ENCODE measurements at places on chromosomes 1 and 21. TPM values are rescaled to one million over a fixed set of nuclear protein-coding genes. Genes with fewer than 3 reads are reported as not detected.

- H3K4me1 ChIP-seq = peaks cover 3% of the 10 kb centered on the region
- H3K36me3 ChIP-seq = no peaks in the 10 kb centered on the region
- peak; percentile 77 for DNase-seq
Observed at GRCh38 chr1:23544444-23545389, 13.7 kb upstream of the E2F2 start.

- no peak overlapping the region for H3K27ac ChIP-seq
- H3K36me3 ChIP-seq = no peaks in the 10 kb centered on the region
- no peak overlapping the region for H3K4me3 ChIP-seq
- no peak for DNase-seq
- no peaks in the 10 kb centered on the region for H3K4me1 ChIP-seq
- no peaks in the 10 kb centered on the region for H3K27me3 ChIP-seq
Observed at GRCh38 chr1:102588536-102588935, 519.8 kb downstream of the COL11A1 start.

- H3K36me3 ChIP-seq = no peaks in the 10 kb centered on the region
- DNase-seq = no peak
- no peak overlapping the region for H3K27ac ChIP-seq
- no peaks in the 10 kb centered on the region for H3K27me3 ChIP-seq
Observed at GRCh38 chr1:14238472-14239307, 359.8 kb upstream of the KAZN start.

DNA sequence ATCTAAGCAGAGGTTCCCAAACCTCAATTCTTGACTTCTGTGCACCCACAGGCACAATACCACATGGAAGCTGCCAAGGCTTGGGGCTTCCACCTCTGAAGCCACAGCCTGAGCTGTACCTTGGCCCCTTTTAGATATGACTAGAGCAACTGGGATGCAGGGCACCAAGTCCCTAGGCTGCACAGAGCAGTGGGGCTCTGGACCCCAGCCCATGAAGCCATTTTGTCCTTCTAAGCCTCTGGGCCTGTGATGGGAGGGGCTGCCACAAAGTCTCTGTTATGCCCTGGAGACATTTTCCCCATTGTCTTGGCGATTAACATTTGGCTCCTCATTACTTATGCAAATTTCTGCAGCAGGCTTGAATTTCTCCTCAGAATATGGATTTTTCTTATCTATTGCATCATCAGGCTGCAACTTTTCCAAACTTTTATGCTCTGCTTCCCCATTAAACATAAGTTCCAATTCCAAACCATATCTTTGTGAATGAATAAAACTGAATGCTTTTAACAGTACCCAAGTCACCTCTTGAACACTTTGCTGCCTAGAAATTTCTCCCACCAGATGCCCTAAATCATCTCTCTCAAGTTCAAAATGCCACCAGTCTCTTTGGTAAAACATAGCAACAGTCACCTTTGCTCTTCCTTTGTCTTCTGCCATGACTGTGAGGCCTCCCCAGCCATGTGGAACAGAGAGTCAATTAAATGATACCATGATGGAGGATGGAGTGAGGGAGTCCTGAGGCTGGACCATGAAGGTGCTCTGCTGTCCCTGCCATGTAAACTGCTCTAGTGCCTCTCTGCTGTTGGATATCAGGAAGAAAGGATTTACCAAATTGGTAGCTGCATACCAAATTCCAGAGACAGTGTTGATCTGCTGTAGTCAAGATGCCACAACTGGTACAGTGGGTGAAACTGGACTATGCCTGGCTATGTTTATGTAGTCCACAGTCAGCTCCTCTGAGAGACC, 37.6 kb downstream of the RUNX3 start:
- no peak overlapping the region for H3K4me3 ChIP-seq
- H3K36me3 ChIP-seq = no peaks in the 10 kb centered on the region
- H3K4me1 ChIP-seq = peaks cover 8% of the 10 kb centered on the region
- no peaks in the 10 kb centered on the region for H3K27me3 ChIP-seq

DNA sequence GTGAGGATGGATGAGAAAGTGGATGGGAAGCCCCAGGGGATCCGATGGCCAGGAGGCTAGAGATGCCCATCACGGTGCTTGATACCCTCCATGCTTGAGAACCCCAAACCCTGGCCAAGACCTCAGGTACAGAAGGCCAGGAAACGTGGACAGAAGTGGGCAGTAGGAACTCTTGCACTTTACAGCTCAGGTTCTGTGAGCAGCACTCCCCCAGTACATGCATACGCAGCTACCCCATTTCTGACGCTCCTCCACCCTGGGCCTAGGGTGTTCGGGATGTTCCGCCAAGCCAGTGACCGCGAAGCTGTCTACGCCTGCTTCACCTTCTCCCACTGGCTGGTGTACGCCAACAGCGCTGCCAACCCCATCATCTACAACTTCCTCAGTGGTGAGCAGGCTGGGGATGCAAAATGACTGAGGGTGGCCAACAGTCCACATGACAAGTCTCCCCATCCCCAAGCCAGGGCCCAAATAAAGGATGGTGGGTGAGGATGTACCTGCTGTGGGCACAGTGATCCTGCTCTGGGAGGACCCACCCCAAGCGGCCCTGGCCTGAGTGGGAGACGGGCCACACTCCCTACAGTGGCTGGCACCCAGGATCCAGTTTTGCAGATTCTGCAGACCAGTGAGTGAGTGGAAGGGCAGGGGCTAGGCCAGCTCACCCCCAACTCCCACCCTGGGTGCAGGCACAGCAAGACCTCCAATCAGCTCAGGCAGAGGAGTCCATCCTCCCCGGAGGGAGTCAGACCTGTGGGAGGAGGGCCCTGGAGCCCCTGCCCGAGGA, 7.4 kb downstream of the HCRTR1 start:
- H3K4me1 ChIP-seq = no peaks in the 10 kb centered on the region
- H3K36me3 ChIP-seq = peaks cover 8% of the 10 kb centered on the region
- no peak for DNase-seq
- no peak overlapping the region for H3K4me3 ChIP-seq
- no peaks in the 10 kb centered on the region for H3K27me3 ChIP-seq

GRCh38 chr1:8987881-8988617, 38.2 kb downstream of the SLC2A7 start:
- H3K4me1 ChIP-seq = no peaks in the 10 kb centered on the region
- DNase-seq = peak; percentile 63
- no peak overlapping the region for H3K4me3 ChIP-seq
- no peak overlapping the region for H3K27ac ChIP-seq

DNA sequence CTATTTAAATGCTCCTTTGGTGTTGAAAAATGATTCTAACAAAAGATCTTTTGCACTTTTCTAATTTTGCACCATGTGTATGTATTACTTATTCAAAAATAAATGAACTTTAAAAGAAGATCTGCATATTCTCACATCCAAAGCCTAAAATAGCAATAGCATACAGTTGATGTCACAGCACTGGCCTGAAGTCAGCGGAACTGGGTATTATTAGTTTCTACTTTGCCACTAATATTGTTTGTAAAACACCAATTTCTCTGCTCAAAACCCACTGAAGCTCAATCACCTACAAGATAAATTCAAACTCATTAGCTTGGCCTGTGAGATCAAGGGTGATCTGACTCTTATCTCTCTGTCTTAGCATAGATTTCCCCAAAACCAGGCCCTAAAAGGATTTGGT, 34.5 kb upstream of the BCAR3 start:
- no peaks in the 10 kb centered on the region for H3K27me3 ChIP-seq
- no peaks in the 10 kb centered on the region for H3K4me1 ChIP-seq
- no peak overlapping the region for H3K4me3 ChIP-seq
- H3K36me3 ChIP-seq = no peaks in the 10 kb centered on the region

- no peaks in the 10 kb centered on the region for H3K27me3 ChIP-seq
- H3K27ac ChIP-seq = no peak overlapping the region
- no peak overlapping the region for H3K4me3 ChIP-seq
- no peaks in the 10 kb centered on the region for H3K4me1 ChIP-seq
Observed at GRCh38 chr1:41319106-41319755, 42.0 kb upstream of the FOXO6 start.

DNA sequence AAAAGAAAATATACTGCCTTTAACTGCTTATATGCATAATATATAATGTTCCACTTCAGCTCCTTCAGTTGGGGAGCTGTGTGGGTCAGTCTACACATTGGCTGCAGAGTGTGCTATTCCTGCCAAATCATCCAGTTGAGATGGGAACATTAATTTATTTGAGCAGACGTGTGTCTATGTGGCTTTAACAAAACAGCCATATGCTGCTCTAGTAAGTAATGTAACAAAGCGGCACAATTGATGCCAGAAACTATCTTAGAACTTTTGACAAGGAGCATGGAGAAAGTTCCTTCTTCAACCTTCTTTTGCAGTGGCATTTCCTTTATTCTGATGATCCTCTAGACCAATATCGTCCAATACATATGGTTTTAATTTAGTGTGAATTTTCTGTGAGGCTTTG, 285.9 kb upstream of the C1orf87 start:
- no peaks in the 10 kb centered on the region for H3K27me3 ChIP-seq
- no peaks in the 10 kb centered on the region for H3K36me3 ChIP-seq
- DNase-seq = no peak
- H3K4me3 ChIP-seq = no peak overlapping the region
- no peaks in the 10 kb centered on the region for H3K4me1 ChIP-seq

GRCh38 chr21:29219165-29219770, 79.5 kb upstream of the BACH1 start:
- no peaks in the 10 kb centered on the region for H3K27me3 ChIP-seq
- H3K4me1 ChIP-seq = no peaks in the 10 kb centered on the region
- H3K36me3 ChIP-seq = no peaks in the 10 kb centered on the region

- H3K4me1 ChIP-seq = peaks cover 21% of the 10 kb centered on the region
- H3K27ac ChIP-seq = no peak overlapping the region
- H3K27me3 ChIP-seq = no peaks in the 10 kb centered on the region
- no peak overlapping the region for H3K4me3 ChIP-seq
- no peaks in the 10 kb centered on the region for H3K36me3 ChIP-seq
- no peak for DNase-seq
Observed at GRCh38 chr1:201172999-201173610, 17.5 kb upstream of the IGFN1 start.

- no peaks in the 10 kb centered on the region for H3K4me1 ChIP-seq
- H3K27ac ChIP-seq = no peak overlapping the region
- DNase-seq = no peak
Observed at GRCh38 chr1:165960881-165961280, 133.5 kb downstream of the UCK2 start.

DNA sequence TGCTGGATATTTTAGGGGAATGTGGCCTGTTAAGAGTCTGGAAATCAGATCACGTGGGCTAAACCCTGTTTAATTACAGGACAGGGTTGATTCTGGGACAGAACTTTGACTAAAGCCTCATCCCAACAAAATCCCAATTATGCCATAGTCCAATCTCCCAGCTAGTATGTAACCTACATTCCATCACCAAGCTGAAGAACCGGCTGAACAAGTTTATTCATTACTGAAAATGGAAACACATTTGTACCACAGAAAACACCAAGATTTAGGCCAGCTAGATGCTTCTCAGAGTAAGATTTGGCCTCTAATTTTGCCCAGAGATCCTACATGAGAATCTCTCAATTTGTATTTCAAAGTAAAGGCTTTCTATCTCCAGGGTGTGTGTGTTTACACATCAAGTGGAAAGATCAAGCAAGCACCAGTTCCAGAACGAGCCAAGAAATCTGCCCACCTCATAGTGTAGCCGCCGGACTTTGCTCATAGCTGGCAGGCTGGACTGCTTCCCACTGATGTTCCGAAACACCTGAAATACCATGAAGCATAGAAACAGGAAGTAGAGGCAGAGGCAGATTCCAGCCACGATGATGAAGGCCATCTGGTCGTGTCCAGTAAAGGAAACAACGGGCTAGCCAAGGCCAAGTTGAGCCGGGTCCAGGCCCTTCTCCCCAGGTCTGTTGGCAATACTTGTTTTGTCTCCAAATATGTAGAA, 86.8 kb downstream of the WLS start:
- H3K4me1 ChIP-seq = peaks cover 28% of the 10 kb centered on the region
- no peaks in the 10 kb centered on the region for H3K36me3 ChIP-seq
- peak overlapping the region; percentile 78 for H3K27ac ChIP-seq
- no peak for DNase-seq
- H3K4me3 ChIP-seq = no peak overlapping the region

DNA sequence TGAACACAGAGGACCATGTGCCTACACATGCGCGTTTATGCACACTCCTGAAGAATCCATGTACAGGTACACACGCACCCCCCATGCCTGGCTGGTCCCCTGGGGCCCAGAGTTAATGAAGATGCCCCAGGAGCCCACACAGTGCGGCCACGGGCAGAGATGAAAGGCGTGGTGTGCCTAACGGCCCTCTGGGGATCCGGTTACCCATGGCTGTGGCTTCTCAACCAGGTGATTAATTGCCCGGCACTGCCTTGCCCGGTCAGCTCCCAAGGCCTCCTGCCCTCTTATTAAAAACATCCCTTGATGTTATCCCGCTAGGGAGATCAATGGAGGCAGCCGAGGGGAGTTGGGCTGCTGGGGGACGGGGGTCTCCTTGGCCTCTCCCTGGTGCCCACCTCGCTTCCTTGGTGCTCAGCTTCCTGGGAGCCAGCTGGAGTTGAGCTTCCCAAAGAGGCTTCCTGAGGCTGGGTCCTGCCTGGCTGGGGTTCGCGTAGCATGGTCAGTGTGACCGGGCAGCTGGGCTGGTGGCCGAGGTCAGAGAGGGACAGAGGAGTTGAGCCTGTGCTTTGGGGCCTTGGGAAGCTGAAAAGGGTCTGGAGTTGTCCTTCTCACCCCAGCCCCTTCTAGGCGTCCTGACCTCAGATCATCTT, 75.0 kb upstream of the WNT4 start:
- H3K27me3 ChIP-seq = no peaks in the 10 kb centered on the region
- H3K36me3 ChIP-seq = no peaks in the 10 kb centered on the region
- no peak overlapping the region for H3K27ac ChIP-seq
- H3K4me3 ChIP-seq = no peak overlapping the region

DNA sequence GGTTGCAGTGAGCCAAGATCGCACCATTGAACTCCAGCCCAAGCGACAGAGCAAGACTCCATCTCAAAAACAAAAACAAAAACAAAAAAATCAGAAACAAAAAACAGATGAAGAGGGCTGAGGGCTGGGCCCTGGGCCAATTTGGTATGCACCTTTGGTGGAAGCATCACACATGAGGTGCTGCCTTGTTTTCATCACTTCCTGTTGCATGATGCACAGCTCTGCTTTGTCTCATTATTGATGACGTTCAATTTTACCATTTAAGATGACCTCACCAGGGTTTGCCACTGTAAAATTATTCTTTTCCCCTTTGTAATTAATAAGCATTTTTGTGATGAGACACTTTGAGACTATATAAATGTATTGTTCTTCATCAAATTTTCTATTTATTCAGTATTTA, 9.8 kb upstream of the IFNAR2 start:
- H3K4me1 ChIP-seq = peaks cover 12% of the 10 kb centered on the region
- no peak overlapping the region for H3K27ac ChIP-seq
- no peaks in the 10 kb centered on the region for H3K36me3 ChIP-seq
- no peak overlapping the region for H3K4me3 ChIP-seq
- no peaks in the 10 kb centered on the region for H3K27me3 ChIP-seq

- no peaks in the 10 kb centered on the region for H3K36me3 ChIP-seq
- no peaks in the 10 kb centered on the region for H3K4me1 ChIP-seq
- no peak overlapping the region for H3K4me3 ChIP-seq
Observed at GRCh38 chr1:225949041-225949440, 8.0 kb upstream of the LEFTY2 start.

The CHI3L2 gene
- 0.25 TPM for total RNA-seq

The SLC22A15 gene
- total RNA-seq = 1.2 TPM

The BNIPL gene
- total RNA-seq = 0.09 TPM

The CELSR2 gene
- 1.6 TPM for total RNA-seq

The TRAF3IP3 gene
- 2.4 TPM for total RNA-seq

The MCOLN3 gene
- total RNA-seq = 0.42 TPM

The TAS1R1 gene
- not detected for total RNA-seq

The SPRR4 gene
- total RNA-seq = not detected

The KMO gene
- 10.2 TPM for total RNA-seq

The ATP1A2 gene
- 1.5 TPM for total RNA-seq

The TP73 gene
- 0.08 TPM for total RNA-seq

The OR6N1 gene
- total RNA-seq = not detected

The PCBP3 gene
- 0.37 TPM for total RNA-seq

The F13B gene
- 111 TPM for total RNA-seq
